ENCODE measurements at places on chromosomes 11 and 22.
A peak's percentile ranks its signal among the peaks of the same experiment; 100 is the strongest.

DNA sequence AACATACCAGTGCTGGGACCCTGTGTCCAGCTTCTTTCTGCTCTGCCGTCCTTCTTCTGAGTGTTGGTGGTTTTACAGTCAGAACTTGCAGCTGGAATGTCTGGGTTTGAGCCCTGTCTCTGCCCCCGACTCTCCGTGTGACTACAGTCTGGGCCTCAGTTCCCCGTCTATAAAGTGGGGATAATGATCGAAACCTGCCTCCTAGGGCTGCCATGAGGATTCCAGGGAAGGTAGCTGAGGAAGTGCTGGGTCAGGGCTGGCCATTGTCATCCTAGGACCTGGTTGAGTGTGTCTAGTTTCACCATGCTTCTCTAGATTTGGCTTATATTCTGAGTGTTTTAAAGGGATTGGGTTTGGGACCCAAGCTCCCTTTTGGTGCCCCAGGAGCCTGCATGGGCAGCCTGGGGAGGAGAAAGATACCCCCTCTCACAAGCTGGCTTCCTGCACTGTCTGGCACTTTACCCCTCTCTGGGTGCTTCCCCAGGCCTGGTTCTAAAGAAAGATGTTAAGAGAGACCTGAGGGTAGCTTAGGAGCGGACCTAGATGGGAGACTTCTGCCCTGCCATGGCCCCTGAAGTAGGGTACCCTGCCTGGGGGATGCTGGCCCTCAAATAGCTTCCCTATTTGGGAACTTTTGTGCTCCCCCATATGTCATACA, 49.9 kb downstream of the TSPAN18 start:
- no peak for DNase-seq

- no peak for DNase-seq
Measured at GRCh38 chr22:32722441-32722840, 79.1 kb upstream of the TIMP3 start.

DNA sequence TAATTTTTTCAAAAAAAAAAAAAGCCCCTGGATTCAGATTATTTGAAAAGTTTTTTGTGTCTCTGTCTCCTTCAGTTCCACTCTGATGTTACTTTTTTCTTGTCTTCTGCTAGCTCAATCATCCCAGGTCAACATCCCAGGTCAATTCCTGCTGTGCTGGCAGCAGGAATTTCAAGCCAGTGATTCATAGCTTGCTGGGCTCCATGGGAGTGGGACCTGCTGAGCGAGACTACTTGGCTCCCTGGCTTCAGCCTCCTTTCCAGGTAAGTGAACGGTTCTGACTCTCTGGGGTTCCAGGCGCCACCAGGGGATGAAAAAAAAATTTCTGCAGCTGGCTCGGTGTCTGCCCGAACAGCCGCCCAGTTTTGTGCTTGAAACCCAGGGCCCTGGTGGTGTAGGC, 31.4 kb downstream of the PLAAT5 start:
- DNase-seq = no peak

DNA sequence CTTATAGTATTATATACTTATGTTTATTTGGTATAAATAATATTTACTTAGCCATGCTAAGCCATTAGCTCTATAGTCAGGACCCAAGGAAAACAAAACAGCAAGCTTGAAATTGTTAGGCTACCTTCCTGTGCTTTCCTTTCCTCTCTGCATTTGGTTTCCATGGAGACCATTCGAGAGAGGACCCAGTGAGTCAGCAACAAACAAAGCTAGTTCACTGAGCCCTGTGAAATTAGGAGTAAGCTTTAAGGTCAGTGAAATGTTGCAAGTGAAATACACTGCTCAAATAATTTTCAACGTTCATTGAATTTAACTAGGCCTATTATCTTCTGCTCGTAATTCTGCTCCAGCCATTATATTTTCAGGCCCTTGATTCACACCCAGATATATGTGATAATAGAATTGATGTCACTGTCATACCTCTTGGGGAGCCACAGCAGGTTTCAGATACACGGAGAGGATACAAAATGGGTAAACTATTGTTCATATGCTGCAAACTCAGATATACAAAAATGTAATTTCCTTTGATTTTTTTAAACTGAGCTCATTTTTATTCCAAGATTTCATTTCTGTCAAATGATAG, 9.1 kb upstream of the OR10D3 start:
- peak; percentile 17 for DNase-seq

GRCh38 chr11:67612751-67613150, 6.0 kb downstream of the NDUFV1 start:
- DNase-seq = no peak

- DNase-seq = no peak
Measured at GRCh38 chr11:63937713-63938478, 906 bp upstream of the NAA40 start.

- no peak for DNase-seq
Measured at GRCh38 chr11:72657411-72658100, 16.7 kb downstream of the PDE2A start.

DNA sequence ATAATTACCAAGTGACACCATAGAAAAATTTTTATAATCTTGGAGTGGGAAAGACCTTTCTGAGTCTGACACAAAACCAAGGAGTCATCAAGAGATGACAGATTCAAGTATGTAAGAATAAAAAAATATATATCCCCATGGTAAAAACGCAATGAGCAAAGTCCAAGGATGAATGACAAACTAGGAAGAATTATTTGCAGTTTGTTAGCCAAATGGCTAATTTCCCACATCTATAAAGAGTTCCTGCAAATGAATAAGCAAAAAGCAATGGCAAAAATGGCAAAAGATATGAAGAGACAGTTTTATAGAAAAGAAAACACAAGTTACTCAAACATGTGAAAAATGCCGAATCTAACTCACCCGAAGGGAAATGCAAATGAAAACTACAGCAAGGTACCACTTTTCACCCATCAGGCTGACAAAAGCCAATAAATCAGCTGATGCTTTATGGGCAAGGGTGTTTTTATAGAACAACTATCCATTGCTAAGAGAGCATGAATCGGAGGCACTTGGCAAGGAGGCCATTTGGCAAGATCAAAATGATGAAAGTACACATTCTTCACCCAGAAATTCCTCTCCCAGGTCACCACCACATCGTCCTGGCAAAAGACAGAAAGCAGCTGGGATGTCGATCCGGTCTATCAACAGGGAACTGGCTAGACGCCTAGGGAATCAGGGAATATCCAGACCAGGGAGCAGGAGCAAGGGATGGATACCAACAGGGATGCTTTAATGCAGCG, 21.1 kb upstream of the KLHL35 start:
- DNase-seq = peak; percentile 67

GRCh38 chr11:40062616-40063015, 1396.8 kb downstream of the LRRC4C start:
- no peak for DNase-seq

GRCh38 chr11:130644187-130644586, 195.7 kb downstream of the ADAMTS15 start:
- no peak for DNase-seq

- DNase-seq = no peak
Measured at GRCh38 chr11:120354779-120355178, 18.6 kb downstream of the ARHGEF12 start.

- DNase-seq = no peak
Measured at GRCh38 chr11:110779108-110779507, 66.9 kb upstream of the ARHGAP20 start.

DNA sequence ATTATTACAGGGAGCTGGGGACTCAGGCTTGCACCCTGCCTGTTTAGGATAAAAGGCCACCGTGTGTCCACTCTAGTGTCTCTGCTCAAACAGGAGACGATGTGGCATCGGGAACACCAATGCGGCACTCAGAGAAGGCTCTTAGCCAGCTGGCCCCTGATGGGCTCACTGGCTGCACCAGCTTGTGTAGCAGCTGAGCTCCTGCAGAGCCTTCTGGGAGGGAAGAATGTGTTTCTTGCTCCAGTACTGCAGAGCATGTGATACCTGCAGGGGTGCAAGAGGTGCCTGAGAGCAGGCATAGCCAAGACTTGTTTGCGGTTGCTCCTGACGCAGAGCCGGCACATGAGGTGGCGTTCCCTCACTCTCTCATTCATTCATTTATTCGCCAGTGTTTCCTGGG, 44.4 kb upstream of the KCNQ1OT1 start:
- DNase-seq = no peak

DNA sequence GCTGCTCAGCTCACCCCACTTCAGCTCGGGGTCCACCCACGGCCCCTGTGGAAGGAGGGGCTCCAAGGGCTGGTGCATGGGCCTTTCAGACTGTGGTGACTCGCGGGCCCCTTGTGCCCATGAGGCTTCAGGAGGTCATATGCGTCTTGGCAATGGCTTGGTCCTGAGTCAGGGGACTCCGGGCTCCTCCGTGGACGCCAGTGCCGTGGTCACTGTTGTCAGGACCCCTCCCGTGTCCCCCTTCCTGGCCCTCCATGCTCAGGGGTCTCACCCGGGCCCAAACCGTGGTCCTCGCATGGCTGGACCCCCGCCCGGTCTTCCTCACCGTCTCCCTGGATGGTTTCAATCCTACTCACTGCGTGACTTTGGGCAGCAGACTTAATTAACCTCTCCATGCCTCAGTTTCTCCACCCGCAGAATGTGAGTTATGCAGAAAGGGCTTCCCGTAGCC, 436.4 kb downstream of the TBC1D22A start:
- no peak for DNase-seq

- no peak for DNase-seq
Measured at GRCh38 chr22:29023172-29023796, 38.3 kb downstream of the C22orf31 start.

DNA sequence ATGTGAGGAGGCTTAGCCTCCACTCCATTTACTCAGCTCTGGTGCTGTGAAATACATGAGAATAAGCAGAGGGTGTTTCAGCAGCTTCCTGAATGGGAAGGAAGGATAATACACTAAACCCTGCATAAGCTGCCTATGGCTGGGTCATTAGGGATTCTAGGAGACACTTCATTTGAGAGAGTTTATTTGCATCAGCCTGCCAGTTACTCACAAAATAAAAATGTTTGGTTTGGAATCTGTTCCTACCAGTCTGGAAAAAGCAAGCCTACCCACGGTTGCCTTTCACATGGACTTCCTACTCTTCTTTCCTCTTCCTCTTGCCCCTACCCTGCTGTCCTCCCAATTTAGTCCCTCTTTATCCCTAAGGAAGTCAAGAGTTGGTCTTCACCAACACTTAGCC, 20.5 kb downstream of the SLC1A2 start:
- no peak for DNase-seq

GRCh38 chr11:95345651-95346050, 114.6 kb upstream of the SESN3 start:
- DNase-seq = no peak

- no peak for DNase-seq
Measured at GRCh38 chr11:72552399-72552910, 118.1 kb upstream of the CLPB start.

Data from fibroblast of skin of left quadriceps (primary cell).